Spinal cord (tissue), 10 donors: ENCODE measurements at places on chromosomes 11 and 22.

DNA sequence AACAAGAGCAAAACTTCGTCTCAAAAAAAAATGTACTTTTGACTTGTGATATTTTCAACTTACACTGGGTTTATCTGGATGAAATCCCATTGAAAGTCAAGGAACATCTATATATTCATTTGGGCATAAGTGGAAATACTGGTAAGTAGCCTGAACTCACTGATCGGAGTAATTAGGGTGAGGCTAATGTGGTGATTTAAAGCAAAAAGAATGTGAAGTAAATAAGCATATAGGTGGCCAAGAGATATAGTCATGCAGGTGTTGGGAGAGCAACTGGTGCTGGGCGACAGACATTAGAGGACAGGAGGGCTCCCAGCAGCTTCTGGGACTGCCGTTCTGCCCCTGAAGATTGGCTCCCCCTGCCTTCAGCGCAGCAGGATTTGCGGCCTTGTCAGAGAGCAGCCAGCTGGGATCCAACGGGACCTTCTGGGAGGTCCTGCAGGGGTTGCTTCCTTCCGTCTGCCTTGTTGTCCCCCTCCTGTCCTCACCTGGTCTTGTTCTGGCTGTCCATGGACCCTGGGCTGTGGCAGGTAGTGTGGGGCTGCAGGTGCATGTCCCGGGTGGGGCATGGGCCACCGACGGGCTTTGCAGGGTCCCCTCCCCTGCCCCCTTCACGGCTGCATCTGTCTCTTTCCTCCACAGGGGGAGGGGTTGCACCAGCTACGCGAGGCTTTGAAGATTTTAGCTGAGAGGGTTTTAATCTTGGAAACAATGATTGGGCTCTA, 14.1 kb downstream of the RHBDD3 start:
- no peak for DNase-seq

DNA sequence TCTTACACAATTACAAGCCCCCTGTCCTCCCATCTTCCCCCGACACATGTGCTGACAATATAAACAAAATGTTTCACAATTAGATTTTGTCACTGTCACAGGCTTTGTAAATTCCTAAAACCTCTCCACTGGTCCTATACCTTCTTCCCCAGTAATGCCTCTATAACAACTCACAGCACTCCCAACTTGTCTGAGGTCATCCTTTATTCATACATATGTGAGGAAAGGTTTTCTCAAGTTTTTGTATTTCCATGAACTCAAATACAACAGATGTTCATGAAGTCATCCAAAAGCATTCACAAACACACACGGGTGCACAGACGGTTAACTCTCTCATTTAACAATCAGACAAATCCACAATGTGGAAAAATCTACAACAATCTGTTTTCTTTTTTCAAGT, 1.9 kb downstream of the OR52H1 start:
- DNase-seq: peak; percentile 4

DNA sequence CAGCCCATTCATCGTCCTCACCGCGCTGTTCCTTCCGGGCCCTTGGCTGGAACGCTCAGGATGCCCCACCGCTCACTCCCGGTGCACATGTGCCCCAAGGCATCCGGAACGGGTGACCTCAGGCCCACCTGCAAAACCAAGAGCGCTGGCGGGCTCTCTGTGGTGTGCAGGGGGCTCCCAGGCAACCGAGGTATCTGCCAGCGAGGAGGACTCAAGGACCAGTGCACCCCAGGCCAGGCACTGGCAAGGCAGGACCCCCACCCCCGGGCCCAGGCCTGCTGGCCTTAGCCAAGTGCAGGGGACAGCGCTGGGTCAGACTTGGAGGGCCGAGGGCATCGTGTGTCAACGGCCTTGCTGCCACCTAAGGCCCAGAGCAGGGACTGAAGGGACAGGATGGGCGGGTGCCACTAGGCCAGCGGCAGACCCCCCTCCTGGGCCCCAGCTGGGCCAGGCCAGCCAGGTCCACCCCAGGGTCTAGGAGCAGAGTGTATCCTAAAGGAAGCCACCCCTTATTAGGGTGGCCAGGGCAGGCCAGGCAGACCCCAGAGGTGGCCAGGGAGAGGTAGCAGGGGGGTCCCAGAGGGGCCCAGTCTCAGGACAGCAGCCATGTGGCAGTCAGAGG, 8.5 kb downstream of the TNNT3 start:
- no peak for DNase-seq

DNA sequence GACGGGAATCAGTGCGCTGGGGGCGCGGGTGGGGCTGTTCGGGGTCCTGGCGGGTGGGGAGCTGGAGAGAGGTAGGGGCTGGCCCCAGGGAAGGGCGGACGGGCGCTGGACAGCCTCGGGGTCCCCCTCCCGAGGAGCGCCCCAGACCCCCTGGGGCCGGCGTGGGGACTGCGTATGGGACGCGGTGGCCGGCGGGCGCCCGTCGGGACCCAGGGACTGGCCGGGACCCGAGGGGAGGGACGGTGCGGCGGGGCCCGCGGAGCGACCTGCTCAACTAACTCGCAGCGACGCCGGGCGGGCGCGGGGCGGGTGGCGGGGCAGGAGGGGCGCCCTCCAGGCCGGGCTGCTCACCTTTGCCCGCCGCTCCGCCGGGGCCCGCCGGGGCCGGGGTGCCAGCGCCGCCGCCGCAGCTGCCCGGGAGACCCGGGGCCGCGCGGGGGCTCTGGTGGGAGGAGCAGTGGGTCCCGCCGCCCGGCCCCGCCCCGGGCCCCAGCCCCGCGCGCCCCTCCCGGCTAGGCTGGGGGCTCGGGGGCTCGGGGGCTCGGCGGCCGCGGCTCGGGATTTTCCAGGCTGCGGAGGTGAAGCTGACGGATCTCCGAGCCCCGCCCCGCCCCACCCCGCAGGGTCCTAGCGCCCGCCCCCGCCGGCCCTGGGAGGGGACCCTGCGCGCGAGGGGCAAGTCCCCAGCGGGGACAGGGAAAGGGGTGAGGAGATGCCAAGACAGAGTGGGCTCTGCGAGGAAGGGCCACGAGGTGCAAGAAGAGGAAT, 12.3 kb downstream of the STARD10 start:
- peak; percentile 62 for DNase-seq

- no peak for DNase-seq
Observed at GRCh38 chr11:131109257-131109656, 193.0 kb upstream of the SNX19 start.

- no peak for DNase-seq
Observed at GRCh38 chr11:29171360-29171950, 845.4 kb downstream of the KCNA4 start.

DNA sequence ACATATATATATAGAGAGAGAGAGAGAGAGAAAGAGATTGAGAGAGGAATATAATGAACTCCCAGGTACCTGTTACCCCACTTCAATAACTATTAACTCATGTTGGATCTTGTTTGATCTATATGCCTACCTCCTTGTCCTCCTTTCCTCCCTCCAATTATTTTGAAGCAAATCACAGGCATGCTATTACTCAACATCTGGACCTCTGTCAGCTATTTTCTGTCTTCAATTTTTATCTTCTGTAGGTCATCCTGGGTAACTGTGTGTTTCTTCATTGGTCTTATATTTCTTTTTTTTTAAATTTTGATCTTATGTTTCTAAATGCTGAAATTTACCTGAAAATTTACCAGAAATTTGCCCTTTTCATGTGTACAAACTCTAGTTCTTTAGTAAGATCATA, 24.8 kb downstream of the UVRAG start:
- DNase-seq: no peak

GRCh38 chr11:57942808-57943207, 80.9 kb upstream of the OR9Q1 start:
- no peak for DNase-seq

DNA sequence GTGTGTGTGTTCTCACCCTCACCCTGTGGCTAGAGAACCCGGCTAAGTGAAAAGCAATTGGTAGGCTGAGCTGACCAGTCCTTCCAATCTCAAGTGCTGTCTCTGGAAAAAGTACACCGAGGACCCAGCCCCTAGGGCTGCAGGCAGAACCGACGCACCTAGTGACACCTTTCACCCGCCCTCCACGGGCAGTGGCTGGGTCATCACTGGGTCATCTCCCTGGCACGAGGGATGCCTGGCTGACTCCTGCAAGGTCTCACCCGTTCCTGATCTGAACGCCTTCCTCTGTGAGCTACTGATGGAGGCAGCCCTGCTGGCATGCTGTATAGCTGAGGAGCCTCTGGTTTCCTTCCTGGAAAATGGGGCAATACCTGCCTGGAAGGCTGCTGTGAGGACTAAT, 311.5 kb downstream of the NTM start:
- DNase-seq: no peak

- no peak for DNase-seq
Observed at GRCh38 chr11:23543651-23544222, 683.5 kb upstream of the CCDC179 start.

- DNase-seq: peak; percentile 34
Observed at GRCh38 chr22:36184433-36185025, 17.1 kb downstream of the APOL4 start.

- DNase-seq: no peak
Observed at GRCh38 chr11:96126917-96127595, 203.1 kb upstream of the MTMR2 start.

- no peak for DNase-seq
Observed at GRCh38 chr22:44312766-44313165, at the start of gene SHISAL1. Gene SHISAL1, minus strand, starts transcription at chr22:44312951. Its CDS starts 12,006 bp downstream, at chr22:44300945.

DNA sequence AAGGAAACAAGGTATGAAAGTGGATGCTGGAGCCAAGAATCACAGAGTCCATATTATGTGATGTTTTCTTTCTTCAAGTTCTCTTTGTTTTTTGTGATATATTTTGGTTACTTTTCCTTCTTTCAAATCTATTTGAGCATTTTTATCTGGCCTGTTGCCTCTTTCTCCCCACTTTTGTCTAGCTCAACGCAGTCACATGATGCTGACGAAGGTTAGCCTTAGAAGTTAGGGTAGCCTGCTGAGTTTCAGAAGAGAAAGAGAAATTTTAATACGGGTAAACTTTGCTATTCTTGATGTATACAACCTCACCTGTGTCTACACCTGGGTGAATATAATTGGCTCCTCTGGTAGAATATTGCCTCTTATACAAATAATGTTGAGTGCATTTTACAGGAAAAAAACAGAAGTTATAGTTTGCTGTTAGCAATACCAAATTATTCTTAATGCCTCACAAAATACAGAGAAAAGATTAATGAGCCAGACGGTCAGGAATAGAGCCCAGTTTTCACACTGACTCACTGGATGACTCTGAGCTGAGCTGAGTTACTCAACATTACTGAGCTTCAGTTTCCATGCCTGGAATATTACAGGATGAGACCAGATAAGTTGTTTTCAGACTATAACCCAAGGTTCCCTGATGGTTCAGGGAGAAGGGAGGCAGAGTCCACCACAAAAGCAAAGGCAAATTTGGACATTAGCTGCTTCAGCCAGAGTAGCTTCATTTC, 161.6 kb upstream of the BDNF start:
- no peak for DNase-seq

DNA sequence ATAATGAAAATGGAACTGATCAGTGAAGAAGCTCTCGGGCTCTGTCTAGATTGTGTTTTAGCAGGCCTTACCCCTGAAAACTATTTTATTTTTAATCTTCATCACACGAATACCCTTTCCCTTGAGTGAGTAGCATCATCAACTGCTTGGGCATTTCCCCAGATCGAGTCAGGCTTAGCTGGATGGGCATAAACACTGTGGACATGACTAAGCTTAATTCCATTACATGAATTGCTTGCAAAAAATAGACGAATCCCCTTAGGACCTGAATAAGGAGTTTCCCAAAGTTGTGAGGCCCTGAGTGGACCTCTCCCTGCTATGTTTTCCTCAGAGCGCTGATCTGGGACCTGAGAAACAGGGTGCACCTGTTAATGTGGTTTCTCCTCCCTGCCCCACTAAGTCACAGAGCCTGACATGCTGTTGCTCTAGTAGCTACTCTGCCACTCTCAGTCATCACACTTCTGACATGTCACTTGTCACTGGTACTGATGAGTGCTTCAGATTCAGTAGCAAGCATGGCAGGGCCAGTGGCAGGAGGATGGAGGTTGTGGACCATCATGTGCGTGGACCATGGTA, 53.5 kb downstream of the ENDOD1 start:
- no peak for DNase-seq

GRCh38 chr11:114886644-114887265, 208.4 kb downstream of the NXPE2 start:
- no peak for DNase-seq

DNA sequence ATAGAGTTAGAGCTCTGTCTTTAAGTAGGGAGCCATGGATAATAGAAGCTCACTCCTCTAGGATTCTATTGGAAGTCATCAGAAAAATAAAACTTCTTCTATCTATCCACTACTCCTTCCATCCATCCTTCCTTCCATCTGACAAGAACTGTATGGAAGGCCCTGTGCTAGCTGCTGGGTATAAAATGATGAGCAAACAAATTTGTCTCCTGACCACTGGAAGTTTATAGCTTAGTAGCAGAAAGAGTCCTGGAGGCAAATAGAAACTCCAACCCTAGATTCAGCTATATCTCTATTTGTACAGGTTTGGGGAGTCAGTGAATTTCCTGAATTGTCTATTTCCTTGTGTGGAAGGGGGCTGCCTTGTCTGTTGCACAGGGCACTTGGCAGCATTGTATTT, 136.6 kb downstream of the ME3 start:
- no peak for DNase-seq

GRCh38 chr11:92744929-92745585, 224.4 kb upstream of the MTNR1B start:
- peak; percentile 38 for DNase-seq

- DNase-seq: no peak
Observed at GRCh38 chr11:29353833-29354232, 663.0 kb downstream of the KCNA4 start.

DNA sequence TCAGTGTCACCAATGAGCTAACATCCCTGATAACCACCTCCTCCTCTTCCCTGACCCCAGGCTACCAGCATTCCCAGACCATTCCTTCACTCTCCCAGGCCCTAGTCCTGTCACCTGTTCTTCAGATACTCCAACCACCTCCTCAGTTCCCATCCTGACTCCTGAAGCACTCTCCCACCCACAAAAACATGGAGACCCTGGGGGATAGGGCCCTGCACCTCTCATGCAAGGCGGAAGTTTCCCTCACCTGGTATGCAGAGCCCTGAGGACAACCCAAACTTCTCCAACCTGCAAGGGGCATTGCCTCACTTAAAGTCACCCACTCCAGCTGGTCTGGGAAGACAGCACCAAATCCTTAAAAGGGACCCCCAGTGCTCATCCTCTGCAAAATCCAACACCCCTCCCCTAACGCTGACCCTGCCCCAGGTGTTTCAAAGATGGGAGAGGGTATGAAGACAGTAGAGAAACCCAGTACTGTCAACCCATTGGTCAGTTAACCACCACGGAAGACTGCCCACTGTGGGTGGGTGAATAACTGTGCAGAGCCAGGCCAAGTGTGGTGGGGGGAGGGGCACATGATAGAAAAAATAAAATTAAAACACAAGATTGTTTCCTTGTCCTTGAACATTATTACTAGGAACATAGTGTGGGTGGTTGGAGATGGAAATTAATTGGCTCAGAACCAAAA, 1.4 kb downstream of the TNKS1BP1 start:
- peak; percentile 19 for DNase-seq

GRCh38 chr22:47054231-47055072, 292.0 kb downstream of the TBC1D22A start:
- no peak for DNase-seq

GRCh38 chr11:7057641-7058040, 31.2 kb upstream of the RBMXL2 start:
- DNase-seq: no peak

- no peak for DNase-seq
Observed at GRCh38 chr11:18408558-18409291, 3.4 kb upstream of the LDHC start.
